ENCODE measurements at places on chromosomes 5 and 9.

DNA sequence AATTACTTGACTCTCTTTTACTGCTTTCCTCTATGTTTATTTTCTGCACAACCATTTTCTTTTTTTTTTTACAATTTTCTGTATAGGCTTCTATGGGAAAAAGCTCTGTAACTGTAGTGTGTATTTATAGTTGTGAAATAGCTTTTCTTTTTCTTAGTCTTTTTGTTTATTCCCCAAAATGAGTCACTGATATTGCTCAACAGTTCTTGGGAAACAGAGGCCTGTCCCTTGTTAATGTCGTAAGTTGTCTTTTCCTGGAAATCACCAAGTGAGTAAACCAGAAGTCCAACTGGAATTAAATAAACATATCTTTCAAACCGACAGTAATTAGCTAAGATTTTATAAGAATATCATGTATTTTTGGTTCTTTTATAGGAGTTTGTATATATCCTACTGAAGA lies 325.1 kb upstream of the PRR16 start:
- DNase-seq: no peak

GRCh38 chr5:62960781-62961180 lies 382.2 kb downstream of the LRRC70 start:
- no peak for DNase-seq

- no peak for DNase-seq
Observed at GRCh38 chr9:136309101-136309801, 5.4 kb upstream of the CCDC187 start.

DNA sequence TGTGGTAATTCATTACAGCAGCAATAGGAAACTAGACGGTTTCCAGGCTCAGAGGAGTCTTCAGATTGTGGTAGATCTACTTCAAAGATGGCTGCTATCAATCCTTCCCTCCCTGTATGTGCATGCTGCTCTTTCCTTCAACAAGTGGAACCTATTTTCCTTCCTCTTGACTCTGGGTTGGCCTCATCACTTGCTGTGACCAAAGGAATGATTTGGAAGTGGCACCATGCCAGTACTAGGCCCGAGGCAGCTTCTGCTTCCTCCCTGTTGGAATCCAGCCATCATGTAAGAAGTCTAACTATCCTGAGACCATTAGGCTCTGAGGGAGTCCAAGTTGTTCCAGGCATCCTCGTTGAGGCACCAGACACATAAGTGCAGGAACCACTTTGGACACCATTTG lies 46.5 kb upstream of the MCTP1 start:
- no peak for DNase-seq

- no peak for DNase-seq
Observed at GRCh38 chr9:114286146-114286679, 36.7 kb upstream of the ORM1 start.

DNA sequence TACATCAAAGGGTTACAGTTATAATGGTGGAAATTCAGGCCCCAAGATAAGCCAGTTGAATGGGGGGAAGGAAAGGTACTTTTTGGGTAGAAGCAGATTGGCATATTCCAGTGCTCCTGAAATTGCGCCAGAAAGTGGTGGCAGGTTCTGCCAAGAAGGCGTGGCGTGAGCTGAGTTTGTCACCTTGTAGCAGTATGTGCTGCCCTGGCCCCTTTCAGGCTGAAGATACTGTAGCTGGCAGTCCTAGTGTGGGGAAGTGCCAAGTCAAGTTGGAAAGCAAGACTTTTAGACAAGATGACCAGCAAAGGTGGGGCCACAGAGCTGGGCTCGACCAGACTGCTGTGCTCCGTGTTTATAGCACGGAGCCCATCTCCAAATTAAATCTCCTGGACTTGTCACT lies 133.6 kb upstream of the GLRA1 start:
- no peak for DNase-seq

- no peak for DNase-seq
Observed at GRCh38 chr5:8436924-8437323, 568.0 kb downstream of the MTRR start.

DNA sequence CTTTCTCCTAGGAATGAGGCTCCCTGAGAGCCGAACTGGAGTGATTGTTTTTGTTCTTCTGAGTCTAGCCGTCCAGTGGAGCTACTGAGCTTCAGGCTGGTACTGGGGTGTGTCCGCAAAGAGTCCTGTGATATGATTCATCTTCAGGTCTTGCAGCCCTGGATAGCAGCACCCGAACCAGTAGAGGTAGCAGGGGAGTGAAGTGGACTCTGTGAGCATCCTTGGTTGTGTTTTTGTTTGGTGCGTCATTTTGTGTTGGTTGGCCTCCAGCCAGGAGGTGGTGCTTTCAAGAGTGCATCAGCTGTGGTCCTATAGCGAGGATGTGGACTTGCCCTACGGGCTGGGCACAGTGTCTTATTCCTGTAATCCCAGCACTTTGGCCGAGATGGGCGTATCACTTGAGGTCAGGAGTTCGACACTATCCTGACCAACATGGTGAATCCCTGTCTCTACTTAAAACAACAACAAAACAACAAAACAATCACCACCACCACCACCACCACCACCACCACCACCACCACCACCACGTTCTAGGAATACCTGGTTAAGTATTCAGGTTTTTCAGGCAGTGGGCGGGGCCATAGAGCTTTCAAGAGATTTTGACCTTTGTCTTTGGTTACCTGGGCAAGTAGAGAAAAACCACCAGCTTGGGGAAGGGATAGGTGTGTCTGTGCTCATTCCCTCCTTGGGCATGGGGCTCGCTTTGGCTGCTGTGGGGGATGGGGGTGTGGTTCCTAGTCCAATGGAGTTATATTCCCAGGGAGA lies 154.0 kb downstream of the WDR70 start:
- DNase-seq: no peak

- DNase-seq: no peak
Observed at GRCh38 chr5:107824821-107825220, 154.1 kb upstream of the EFNA5 start.

- no peak for DNase-seq
Observed at GRCh38 chr9:105908069-105908468, 213.7 kb downstream of the TMEM38B start.

GRCh38 chr9:81459591-81459990 lies 229.8 kb downstream of the TLE1 start:
- DNase-seq: no peak

- DNase-seq: peak; percentile 26
Observed at GRCh38 chr9:114805670-114806525, at the start of gene TNFSF15. TSS of gene TNFSF15 (minus strand) at chr9:114806039. CDS start at chr9:114806012, 27 bp downstream.

- DNase-seq: no peak
Observed at GRCh38 chr5:85397451-85397850, 1012.8 kb upstream of the EDIL3 start.

DNA sequence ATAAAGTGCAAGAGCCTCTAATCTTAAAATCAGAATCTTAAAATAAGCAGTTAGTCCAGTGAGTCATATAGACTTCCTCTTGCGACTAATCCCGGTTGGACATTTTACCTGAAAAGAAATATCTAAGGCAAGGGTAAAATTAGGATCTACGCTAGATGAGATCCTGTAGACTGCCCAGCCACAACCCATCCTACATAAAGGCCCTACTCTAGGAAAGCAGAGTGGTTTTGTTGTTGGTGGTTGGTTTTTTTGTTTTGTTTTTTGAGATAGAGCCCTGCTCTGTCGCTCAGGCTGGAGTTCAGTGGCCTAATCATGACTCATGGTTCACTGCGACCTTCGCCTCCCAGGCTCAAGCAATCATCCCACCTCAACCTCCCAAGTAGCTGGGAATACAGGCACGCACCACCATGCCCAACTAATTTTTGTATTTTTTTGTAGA lies 6.9 kb downstream of the TSC1 start:
- no peak for DNase-seq

- no peak for DNase-seq
Observed at GRCh38 chr5:131258733-131259132, 5.1 kb upstream of the CDC42SE2 start.

DNA sequence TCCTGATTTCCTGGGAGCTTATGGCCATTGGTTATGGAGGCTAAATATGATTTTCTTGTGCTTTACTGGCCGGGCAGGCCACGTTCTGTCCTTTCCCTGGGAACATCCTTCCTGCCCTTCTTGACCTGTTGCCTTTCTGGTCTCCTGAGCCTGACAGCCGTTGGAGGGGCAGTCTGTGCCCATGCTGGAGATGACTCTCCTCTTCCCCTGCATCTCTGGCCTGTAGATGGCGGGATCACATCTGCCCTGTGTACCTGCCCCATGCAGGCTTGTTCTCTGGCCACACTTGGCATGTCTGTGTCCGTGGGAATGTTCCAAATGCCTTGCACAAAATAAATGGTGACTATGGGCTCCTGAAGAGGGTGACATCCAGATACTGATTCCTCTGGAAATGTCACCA lies 253.1 kb upstream of the IRX4 start:
- no peak for DNase-seq

GRCh38 chr9:92657296-92658094 lies 12.4 kb downstream of the IPPK start:
- no peak for DNase-seq

DNA sequence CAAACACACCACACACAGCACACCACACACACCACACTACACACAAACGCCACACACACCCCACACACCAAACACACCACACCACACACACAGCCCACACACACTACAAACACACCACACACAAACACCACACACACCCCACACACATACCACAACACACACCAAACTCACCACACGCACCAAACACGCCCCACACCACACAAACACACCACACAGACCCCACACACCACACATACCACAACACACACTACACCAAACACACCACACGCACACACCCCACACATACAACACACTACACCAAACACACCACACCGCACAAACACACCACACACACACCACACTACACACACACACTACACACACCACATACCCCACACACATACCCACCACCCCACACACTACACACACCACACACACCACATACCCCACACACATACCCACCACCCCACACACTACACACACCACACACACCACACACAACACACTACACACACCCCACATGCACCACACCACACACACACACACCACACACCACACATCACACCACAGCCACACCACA lies 151.2 kb downstream of the ERCC6L2 start:
- no peak for DNase-seq

GRCh38 chr9:91212596-91213243 lies 149.0 kb downstream of the AUH start:
- no peak for DNase-seq

DNA sequence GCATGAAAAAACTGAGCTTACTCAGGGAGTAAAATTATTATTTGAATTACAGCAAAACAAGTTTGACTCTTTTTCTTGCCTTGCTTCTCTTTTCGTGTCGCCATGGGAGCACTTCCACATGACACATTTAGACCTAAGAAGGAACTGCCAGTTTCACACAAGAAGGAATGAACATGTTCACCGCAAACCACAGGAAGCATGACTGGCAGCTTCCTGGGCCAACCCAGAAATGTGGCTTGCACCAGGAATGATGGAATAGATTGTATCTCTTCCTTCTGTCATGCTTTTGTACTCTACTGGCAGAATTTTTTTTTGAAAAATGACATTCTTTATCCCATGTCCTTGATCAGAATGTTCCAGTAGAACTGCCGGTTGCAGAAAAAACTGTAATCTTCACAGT lies 32.9 kb upstream of the MAN2A1 start:
- DNase-seq: peak; percentile 39

DNA sequence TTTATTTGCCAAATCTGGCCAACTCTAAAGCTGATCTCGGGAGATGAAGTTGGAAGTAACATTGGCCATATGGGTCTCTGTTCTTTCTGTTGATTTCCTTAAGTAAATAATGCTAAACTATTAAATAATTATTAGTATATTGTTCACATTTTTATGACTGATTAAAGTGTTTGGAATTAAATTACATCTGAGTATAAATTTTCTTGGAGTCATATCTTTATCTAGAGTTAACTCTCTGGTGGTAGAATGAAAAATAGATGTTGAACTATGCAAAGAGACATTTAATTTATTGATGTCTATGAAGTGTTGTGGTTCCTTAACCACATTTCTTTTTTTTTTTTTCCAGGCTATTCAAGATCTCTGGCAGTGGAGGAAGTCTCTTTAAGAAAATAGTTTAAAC lies 9.3 kb upstream of the FGF18 start:
- DNase-seq: no peak

DNA sequence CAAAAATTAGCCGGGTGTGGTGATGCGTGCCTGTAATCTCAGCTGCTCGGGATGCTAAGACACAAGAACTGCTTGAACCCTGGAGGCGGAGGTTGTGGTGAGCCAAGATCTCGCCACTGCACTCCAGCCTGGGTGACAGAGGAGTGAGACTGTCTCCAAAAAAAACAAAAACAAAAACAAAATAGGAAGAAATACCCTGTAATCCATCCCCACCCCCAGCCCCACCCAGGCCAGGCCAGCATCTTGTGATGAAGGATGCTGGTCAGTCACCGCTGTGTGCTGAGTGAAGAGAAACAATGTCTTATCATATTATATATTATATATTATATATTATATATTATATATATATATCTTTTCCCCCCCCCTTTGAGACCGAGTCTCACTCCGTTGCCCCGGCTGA lies 15.4 kb upstream of the CCIN start:
- DNase-seq: no peak

GRCh38 chr5:126370796-126371718 lies 52.2 kb upstream of the GRAMD2B start:
- no peak for DNase-seq

DNA sequence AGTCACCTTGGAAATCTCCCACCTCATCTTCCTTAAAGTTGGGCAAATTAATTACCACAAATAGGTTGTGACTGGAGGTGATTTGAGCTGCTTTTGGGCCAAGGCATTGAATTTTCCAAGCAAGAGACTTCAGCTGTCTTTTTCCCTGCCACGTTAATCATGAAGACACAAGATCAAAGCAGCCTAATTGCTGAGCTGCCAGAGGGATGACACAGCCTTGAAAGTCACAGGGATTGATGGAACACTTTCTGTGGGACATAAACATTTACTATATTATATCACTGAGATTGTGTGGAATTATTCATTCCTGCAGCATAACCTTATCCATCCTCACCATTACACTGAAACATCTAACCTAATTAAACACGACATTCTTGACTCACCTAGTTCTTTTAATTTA lies 172.2 kb downstream of the FAM170A start:
- no peak for DNase-seq

DNA sequence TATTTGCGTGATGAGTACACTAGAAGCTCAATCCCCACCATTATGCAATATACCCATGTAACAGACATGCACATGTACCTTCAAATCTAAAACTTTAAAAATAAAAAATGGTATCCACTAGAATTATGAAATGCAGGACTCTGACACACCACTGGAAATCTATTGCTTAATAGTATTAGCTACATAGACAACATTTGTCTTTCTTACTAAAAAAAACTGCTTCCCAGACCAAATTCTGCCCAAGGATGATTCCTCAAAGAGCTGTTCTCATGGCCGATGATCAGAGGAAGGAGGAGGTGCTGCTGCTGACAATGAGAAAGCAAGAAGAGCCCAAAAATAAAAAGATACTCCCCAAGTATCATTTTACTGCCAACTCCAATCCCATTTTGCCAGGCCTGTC lies 67.2 kb downstream of the TTC39B start:
- no peak for DNase-seq

- DNase-seq: no peak
Observed at GRCh38 chr9:70534471-70534870, 120.0 kb upstream of the KLF9 start.

- DNase-seq: no peak
Observed at GRCh38 chr5:65366655-65367054, 115.1 kb downstream of the ADAMTS6 start.
